ENCODE measurements at places on chromosomes 16 and 17.

- no peak for DNase-seq
These were observed 40.1 kb downstream of the BPTF start for GRCh38 chr17:67865438-67865837.

- no peak for DNase-seq
These were observed 38.2 kb upstream of the LITAF start for GRCh38 chr16:11624636-11625607.

GRCh38 chr16:78443542-78444364 lies 344.3 kb downstream of the WWOX start:
- DNase-seq = no peak

DNA sequence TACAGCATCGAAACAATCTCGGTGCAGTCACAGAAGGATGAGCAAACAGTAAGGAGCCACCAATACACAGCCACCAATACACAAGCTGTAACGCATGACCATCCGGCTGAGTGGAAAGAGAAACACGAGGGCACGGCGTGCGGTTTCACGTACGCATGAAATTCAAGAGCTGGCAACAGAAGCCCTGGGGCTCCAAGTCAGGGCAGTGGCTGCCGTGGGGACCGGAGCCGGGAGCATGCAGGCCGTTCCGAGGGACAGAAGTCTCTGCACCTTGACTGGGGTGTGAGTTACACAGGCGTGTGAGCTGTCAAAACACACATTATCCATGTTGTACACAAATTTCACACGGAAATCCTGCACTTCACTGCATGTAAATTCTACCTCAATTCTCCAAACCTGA lies 50.6 kb upstream of the METRNL start:
- DNase-seq = no peak

GRCh38 chr16:66278111-66278531 lies 88.4 kb upstream of the CDH5 start:
- DNase-seq = peak; percentile 41

DNA sequence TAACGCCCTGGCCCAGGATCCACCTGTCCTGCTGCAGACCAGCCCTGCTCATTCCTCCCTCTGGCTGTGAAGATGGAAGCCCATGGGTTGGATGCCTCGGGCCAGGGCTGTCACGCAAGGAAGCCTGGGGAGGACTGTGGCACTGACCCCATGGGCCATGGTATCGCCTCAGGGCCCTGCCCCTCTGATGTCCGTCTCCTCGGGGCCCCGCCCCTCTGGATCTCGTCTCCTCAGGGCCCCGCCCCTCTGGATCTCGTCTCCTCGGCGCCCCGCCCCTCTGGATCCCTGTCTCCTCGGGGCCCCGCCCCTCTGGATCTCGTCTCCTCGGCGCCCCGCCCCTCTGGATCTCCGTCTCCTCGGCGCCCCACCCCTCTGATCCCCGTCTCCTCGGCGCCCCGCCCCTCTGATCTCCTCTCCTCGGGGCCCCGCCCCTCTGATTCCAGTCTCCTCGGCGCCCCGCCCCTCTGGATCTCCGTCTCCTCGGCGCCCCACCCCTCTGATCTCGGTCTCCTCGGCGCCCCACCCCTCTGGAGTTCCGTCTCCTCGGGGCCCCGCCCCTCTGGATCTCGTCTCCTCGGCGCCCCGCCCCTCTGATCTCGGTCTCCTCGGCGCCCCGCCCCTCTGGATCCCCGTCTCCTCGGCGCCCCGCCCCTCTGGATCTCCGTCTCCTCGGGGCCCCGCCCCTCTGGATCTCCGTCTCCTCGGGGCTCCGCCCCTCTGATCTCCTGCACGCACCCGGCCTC lies 24.0 kb downstream of the METRNL start:
- no peak for DNase-seq

DNA sequence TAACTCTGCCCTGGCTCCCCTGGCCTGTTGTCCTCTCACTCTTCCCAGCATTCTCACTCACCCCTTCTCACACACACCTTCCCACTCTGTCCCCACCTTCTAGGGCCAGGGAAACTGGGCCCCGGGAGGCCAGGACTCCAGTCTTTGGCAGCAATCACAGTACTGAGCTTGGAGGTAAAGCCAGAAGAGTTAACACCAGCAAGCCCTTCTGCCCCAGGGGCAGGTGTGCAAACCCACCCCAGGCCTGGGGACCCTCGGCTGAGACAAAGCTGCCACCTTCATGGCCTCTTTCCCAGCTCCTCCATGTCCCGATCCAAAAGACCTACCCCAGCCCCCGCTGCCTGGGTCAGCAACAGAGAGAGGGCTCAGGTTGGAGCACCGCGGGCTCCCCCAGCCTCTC lies 36.9 kb upstream of the MLKL start:
- DNase-seq = no peak

DNA sequence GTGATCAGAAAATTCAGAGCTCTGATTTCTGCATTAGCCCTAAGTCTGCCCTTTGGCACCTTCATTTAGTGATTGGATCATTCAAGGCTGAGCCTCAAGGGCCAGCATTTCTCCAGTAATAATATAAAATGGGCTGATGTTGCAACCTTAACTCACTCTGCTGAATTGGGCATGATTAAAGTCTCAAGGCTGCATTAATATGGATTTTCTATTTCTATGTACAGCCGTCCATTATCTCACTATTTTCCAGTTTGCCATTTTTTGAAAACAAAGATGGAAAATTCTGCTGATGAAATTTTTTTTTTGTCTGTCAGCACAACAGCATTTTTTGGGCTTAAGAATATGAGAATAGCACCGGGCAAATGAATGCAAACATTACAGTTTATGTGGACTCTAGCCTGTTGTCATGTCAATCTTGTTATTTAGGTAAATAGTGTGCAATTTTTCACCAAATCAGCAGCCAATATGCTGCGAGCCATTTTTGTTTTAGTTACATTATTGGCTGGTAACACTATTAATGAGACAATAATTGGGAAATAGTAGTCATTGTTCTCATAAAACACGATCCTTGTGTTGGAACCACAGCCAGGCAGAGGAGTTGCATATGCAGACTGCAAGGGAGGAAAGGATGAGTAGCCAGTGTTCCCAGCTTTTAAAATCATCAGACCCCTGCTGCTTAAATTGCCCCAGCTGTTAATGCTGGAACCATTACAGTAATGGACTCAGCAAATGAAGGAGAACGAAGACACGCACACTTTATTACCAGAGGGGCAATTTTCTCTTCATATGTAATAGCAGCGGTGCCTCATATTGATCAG lies 10.5 kb downstream of the FTO start:
- DNase-seq = no peak

DNA sequence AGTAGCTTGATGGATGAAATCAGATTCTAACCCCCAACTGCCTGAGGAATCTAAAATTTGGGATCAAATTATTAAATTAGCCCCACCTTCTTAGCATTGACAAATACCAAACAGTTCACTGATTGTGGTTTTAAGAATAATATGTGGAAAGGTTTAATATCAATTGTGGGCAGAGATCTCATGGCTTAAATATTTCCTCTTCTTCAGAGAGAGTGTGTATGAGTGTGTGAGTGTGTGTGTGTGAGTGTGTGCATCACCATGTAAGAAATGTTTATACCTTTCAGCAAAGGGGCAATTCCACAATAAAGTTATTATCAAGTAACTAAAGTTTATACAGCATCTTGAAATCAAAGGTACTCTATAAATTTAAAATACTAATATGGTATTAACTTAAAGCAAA lies 3.2 kb downstream of the SMURF2 start:
- peak; percentile 63 for DNase-seq

- peak; percentile 98 for DNase-seq
These were observed 4.2 kb upstream of the MAP3K14 start for GRCh38 chr17:45320931-45321461.

DNA sequence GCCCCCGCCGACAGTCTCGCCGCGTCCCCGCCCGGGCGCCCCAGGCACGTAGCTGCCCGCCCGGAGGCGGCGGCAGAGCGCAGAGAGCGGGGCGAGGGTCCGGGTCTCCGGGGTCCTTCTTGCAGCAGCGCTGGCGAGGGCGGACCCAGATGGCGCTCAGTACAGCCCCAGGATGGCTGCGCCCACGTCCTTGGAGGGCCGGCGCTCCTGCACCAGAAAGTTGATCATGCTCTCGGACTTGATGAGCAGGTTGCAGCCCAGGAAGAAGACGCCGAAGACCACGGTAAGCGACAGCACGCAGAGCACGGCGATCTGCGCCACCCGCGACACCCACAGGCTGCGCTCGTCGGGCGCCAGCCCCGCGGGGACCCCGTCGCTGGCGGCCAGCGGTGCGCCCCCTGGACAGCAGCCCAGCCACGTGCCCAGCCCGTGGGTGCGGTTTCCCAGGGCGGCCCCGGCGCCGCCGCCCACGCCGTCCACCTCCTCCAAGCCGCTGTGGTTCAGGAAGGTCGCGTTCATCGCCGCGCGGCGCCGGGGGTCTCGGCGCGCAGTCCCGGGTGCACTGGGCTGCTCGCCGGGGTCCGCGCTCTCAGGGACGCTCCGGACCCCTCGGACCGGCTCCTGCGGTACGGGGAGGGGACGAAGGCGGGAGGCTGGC lies 435 bp downstream of the RPRML start:
- no peak for DNase-seq
